Activated CD8-positive, alpha-beta T cell treated with anti-CD3 and anti-CD28 coated beads for 36 hours (primary cell): ENCODE measurements at places on chromosomes 11 and 22. TPM values are rescaled to one million over a fixed set of nuclear protein-coding genes. Genes with fewer than 3 reads are reported as not detected.

DNA sequence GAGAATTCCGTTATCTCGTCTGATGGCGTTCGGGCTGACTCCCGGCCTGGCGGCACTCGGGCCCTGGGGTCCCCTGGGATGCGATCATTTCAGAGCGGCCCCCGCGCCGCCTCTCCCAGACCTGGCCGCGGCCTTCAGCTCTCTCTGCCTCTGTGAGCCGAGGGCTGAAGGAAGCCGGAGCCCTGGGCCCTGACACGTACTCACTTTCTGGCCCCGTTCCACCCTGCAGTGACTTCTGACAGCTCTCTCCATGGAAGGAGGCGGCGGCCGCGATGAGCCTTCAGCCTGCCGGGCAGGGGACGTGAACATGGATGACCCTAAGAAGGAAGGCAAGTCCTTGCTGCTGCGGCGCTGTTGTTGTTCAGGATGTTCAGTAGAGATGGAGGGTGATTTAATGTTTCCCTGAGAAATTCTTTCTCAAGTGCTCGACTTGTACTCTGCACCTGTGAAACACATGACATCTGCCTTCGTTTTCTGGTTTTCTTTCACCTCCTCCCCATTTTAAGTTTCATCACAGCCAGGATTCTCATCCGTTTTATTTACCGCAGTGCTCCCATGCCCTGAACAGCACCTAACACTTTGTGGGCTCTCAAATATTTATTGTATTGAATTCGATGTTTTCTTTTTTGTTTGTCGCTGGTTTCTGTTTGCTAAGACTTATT lies 612 bp downstream of the GTSE1 start:
- peak; percentile 49 for DNase-seq

DNA sequence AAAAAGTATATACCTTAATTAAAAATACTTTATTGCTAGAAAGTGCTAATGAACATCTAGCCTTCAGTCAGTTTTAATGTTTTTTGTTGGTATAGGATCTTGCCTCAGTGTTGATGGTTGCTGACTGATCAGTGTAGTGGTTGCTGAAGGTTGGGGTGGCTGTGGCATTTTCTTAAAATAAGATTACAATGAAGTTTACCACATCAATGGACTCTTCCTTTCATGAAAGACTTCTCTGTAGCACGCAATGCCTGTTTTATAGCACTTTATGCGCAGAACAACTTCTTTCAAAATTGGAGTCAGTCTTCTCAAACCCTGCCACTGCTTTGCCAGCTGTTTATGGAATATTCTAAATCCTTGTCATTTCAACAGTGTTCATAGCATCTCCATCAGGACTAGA lies 50.6 kb downstream of the LDLRAD3 start:
- peak; percentile 39 for DNase-seq

DNA sequence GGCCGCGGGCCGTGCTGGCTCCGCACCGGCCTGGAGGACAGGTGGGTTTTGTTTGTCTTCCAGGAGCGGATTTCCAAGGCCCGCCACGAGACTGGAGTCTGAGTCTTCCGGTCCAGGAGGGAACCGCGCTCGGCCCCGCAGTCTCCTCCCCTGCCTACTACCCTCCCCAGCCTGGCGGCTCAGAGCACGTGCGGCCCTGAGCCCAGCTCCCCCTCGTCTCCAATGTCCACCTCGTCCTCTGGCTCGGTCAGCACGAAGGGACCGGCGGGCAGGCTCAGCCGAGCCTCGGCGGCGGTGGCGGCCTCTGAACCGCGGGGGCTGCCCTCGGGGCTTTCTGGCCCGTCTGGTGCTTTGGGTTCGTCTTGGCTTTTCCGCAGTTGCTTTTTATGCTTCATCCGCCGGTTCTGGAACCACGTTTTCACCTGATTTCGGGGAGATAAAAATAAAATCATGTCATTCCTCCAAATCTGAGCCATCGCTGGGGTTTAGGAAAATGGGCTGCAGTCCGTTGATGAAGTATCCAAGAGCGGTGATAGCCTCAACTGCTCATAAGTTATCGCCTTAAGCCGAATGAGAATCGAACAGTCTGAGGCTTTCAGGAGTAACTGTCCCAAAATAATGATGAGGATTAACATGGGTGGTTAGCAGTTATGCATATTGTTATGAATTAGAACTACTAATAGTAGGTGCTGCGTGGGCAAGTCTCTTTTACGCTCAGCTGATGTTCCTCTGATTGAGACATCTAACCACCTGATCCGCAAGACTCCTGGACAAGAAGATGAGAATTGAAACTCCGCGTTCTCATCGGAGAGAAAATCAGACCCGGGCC lies 4.0 kb downstream of the BSX start:
- DNase-seq, result no peak

GRCh38 chr11:82267186-82267585 lies 466.5 kb downstream of the FAM181B start:
- no peak for DNase-seq

DNA sequence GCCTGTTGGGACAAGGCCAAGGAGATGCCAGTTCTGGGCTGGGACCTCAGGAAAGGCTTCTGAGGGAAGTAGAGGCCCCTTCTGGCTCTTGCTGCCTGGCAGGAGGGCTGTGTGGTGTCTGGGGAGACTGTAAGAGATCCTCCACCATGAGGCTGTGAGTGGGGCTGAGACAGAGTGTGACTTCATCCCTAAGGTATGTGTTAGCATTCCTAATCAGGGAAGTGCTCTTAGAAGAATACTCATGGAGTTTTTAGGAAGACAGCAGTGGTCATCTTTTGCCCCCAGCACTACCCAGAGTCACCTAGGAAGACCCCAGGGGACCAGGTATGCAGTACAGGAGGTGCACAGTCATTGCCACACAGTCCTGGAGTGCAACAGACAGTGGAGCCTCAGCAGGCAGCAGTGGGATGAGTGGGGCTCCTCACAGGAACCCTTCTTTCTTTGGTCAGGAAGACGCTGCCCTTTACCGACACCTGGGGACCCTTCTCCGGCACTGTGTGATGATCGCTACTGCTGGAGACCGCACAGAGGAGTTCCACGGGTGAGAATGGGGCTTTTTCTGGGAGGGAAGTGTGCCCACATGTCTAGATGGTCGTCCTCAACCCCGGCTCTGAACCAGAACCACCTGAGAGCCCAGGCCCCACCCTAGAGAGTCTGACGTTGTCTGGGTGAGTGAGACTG lies 2.8 kb downstream of the RIC8A start:
- no peak for DNase-seq

The SLC5A1 gene
- not detected for total RNA-seq
